ENCODE measurements at places on chromosomes 3 and 15. TPM values are rescaled to one million over a fixed set of nuclear protein-coding genes. Genes with fewer than 3 reads are reported as not detected.

Gene ARPC4
- total RNA-seq: 176 TPM

Gene GCHFR
- 44.8 TPM for total RNA-seq

- DNase-seq: peak; percentile 18
Measured at GRCh38 chr3:187742351-187743171, 2.7 kb downstream of the BCL6 start.

Gene GAP43
- total RNA-seq: not detected

- DNase-seq: no peak
Measured at GRCh38 chr3:126201168-126201567, 20.8 kb upstream of the ALDH1L1 start.

Gene ATP6V1A
- 31.3 TPM for total RNA-seq

DNA sequence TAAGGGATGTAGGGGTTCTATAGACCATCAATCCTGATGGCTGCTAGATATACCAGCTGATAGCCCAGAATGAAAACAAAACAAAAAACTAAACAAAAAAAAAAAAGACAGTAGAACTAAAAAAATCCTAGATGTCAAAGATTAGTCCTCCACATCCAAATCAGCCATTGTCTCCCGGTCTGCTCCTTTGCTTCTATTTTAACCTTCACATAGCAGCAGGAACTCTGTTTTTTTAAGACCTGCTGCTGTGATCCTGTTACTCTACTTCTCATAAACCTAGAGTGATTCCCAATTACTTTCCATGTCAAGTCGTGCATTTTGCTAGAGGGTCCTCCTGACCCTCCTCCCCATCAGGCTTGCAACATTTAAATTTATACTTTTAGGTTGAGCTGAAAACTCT lies 2.5 kb downstream of the IFT122 start:
- DNase-seq: no peak

- DNase-seq: no peak
Measured at GRCh38 chr15:67509918-67510317, 11.0 kb upstream of the C15orf61 start.

GRCh38 chr15:91456251-91456718 lies 356.2 kb downstream of the SV2B start:
- no peak for DNase-seq

Gene ZNF654
- total RNA-seq: 19.1 TPM

Gene RASGRP1
- total RNA-seq: 183 TPM

Gene GPR149
- not detected for total RNA-seq

- no peak for DNase-seq
Measured at GRCh38 chr15:33304924-33305323, 5.8 kb upstream of the RYR3 start.

DNA sequence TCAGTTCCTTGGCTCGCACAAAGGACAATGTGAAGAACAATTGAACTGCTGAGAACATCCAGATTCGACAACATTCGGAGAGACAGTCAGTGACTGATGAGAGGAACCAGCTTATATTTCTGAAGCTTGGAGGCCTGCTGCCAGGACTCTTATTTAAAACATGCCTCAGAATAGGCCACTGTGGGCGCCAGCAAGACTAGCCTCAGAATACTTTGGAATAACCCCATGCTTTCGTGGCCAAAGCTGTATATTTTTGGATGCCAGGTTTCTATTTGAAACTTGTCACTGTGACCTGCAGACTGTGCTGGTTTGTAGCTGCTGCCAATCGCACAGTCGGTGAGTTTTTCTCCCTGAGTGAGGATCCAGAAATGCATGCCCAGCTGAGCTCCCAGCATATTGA lies 129.9 kb upstream of the UBE3A start:
- no peak for DNase-seq

- DNase-seq: no peak
Measured at GRCh38 chr15:68429691-68430470, 2.1 kb downstream of the ITGA11 start.

GRCh38 chr3:49007771-49008528 lies 759 bp downstream of the WDR6 start:
- peak; percentile 91 for DNase-seq

Gene MYZAP
- total RNA-seq: 0.24 TPM

DNA sequence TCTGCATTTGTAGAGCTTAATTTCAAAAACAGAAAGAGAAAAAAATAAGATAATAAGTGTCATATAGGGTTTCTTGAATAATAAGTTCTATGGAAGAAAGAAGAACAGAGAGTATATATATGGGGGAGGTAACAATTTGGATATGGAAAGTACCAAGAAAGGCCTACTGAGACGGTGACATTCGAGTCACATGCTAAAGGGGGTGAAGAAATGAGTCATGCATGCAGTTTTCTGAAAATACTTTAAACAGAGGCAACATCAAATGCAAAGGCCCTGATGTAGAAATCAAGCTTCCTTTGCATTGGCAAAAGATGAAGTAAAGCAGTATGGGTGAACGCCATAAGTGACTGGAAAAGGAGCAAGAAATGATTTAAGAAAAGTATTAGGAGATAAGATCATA lies 371.6 kb upstream of the ZNF385D start:
- no peak for DNase-seq

Gene UPK1B
- not detected for total RNA-seq

DNA sequence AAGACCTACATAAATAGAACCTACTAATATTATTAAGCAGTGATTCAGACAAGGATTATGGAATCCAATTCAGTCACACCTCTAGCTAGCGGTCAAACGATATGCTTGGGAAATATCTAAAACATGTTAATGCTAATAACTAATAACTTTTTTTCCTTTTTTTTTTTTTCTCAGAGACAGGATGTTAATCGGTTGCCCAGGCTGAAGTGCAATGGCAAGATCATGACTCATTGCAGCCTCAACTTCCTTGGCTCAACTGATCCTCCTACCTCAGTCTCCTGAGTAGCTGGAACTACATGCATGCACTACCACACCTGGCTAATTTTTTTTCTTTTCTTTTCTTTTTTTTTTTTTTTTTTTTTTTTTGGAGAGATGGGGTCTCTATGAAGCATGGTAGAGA lies 124.1 kb downstream of the NR2E3 start:
- no peak for DNase-seq

Gene OR5K1
- total RNA-seq: not detected

DNA sequence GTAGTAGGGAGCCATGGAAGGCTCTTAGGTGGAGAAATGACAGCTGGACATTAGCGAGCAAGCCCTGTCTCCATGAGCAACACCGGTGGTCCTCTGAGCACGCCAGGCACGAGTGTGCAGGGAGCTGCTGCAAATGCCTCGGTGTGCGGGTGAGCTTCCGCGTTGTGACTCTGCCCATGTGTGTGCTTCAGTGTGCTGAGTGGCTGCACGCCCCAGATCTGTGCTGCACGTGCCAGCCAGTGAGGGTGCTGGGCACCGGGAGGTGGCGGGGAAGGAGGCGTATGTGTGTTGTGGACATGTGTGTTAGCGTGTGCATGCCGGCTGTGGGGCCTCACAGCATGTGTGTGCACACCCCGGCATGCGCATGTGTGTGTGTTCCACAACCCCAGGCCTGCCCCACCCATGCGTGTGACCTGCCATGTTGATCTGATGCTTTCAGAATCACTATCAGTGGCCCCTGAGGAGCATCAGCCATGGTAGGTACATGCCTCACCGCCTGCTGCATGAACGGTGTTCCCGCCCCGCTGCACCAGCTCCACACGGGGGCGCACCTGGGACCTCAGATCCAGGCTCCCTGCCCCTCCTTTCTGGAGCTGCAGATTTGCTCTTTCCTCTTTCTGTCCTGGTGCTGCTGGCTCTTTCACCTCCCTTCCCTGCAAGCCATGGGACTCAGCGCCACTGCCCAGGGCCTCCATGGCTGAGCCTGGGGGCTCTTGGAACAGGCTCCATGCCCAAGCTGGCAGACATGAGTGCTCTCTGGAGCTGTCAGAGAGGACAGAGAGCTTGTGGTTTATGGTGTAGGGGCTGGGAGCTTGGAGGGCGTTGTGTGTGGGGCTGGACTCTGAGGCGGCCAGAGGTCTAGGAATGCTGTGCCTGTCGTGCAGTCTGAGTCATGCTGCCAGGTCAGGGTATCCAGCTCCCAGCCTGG lies 169.4 kb downstream of the TBC1D2B start:
- no peak for DNase-seq

- DNase-seq: no peak
Measured at GRCh38 chr3:10119376-10119775, 3.9 kb downstream of the BRK1 start.

Gene ARPIN
- not detected for total RNA-seq

GRCh38 chr15:41502795-41503668 lies 9.4 kb downstream of the ITPKA start:
- DNase-seq: no peak

Gene ROPN1
- not detected for total RNA-seq

- no peak for DNase-seq
Measured at GRCh38 chr3:9809239-9809614, 835 bp upstream of the TTLL3 start.

Gene SLTM
- total RNA-seq: 114 TPM

- DNase-seq: no peak
Measured at GRCh38 chr3:177105623-177106022, 91.7 kb downstream of the TBL1XR1 start.

DNA sequence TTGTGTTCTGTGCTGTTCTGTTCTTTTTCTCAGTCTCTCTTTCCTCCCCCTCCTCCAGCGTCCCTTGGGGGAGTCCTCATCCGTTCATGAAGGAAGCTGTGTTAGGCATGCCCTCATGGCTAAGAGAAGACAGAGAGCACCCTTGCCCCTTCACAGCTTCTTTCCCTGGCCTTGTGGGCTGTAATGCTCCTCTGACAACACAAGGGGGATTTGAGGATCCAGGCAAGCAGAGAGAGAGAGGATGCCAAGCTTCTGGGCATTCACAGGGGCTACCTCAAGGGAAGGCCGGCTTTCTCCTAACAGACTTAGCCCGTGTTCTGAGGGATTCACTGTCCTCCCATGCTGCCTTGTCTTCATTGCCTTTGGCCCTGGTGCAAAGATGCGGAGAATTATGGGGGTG lies 389.5 kb downstream of the LRTM1 start:
- no peak for DNase-seq

Gene GJD2
- not detected for total RNA-seq

- no peak for DNase-seq
Measured at GRCh38 chr3:27043328-27043955, 325.7 kb downstream of the NEK10 start.

DNA sequence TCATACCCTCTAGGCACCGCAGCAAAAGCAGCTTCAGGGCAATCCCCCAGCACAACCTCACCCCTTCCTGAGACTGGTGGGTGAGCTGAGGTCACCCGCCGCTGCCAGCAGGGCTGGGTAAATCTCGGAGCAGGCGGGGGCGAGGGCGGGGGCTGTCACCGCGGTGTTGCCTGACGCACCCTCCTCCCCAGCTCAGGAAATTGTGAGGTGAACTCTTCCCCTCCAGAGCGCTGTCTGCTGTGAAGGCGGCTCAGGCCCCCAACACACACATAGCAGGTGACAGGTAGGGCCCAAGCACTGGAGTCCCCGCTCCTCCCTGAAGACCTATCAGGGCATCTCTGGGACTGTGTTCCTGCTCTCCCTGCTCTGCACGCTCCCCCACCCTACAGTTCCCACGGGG lies 30.2 kb upstream of the FURIN start:
- DNase-seq: peak; percentile 95

- DNase-seq: no peak
Measured at GRCh38 chr3:134897391-134898141, 102.5 kb downstream of the EPHB1 start.

DNA sequence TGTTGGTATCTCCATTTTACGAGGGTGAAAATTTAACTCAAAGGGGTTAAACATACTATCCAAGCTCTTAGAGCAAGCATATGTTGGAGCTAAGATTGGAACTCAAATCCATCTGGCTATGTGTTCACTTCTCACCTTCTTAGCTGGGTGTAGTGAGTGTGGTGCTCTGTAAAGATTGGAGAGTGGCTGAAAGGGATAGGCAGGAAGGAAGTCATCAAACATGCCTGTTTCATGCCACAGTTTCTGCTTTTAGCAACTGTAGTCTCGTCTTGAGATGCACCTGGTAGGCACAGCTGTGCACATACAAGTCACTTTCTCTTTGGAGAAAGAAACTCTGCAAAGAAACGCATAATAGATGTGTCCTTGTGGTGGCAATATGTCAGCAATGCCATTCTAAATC lies 189.1 kb upstream of the MDFIC2 start:
- DNase-seq: no peak

Gene GOLGA8N
- 4.4 TPM for total RNA-seq

DNA sequence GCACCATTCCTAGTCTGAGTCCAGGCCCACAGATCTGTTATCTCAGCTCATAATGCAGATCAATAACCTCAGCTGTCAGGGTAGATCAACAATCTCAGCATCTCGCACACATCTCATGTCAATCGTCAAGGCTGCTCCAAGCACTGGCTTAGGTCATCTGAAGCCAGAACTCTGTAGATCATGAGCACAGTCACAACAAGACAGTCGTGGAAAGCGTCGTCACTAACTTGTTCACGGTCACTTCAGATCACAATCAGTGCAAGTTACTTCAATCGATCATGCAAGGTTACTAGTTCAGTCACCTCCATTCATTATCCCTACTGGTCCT lies 71.8 kb downstream of the RBPMS2 start:
- no peak for DNase-seq

DNA sequence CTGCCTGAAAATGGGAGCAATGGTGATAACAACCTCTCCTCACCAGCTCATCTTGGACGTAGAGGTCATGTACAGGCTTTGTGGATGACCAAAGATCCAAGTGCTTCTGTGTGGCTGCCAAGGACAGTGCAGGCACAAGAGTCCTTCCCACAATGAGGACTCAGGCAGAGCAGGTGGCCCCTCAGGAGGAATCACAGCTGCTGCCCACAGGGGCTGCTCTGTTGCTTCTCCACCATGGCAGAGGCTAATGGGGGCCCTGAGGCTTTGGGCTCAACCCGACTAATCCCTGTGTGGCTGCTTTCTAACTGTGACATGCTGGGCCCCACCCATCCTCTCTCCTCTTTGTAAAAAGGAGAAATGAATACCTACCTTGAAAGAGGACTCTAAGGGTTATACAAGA lies 58.1 kb upstream of the MRPS22 start:
- DNase-seq: no peak

DNA sequence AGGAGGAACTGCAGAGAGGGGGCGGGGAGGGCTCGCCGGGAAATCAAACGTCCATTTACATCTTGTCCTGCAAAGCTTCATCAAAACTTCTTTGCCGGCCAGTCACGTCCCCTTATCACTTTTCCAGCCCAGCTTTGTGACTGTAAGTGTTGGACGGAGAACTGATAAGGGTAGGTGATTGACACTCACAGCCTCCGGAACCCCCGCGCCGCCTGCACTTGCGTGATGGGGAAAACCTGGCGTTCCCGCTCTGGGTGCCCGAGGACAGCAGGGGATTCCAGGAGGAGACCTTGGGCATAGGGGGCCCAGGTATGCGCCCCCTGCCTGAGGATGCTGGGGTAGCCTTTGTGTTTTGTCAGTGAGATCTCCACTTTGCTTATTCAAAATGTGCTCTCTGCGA lies 72.8 kb upstream of the ANKRD34C start:
- DNase-seq: no peak
